ENCODE measurements at places on chromosomes 16 and 17.
A peak's percentile ranks its signal among the peaks of the same experiment; 100 is the strongest.

DNA sequence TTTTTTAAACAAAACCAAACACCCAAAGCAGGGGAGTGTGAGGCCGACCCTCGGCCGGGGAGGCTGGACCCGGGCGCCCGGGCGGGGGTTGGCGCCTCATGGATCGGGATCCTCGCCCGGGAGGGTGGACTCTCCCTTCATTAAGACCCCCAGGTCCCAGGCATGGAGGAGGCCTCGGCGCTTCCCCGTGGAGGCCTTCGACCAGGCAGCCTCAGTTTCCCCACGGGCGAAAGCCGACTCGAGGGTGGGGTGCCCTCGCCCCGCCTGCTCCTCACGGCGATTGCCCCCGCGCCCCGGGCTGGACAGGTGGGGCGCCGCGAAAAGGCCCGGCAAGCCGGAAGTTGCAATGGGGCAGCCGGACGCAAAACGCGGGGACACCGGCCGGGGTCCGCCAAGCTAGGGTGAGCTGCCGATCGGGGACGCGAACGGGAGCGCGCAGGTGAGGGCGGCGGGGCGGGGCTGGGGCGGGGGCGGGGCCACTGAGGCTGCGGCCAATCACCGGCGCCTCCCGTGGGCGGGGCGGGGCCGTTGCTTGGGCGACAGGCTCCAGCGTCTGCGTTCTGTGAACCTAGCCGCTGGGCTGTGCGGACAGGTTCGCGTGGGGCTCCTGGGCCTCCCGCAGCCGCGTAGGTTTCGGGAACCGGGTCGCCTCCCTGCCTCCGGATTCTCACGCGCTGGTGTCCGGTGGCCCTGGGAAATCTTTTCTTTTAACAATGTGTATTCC is 6.0 kb upstream of the ZNF205 start:
- peak; percentile 89 for DNase-seq

DNA sequence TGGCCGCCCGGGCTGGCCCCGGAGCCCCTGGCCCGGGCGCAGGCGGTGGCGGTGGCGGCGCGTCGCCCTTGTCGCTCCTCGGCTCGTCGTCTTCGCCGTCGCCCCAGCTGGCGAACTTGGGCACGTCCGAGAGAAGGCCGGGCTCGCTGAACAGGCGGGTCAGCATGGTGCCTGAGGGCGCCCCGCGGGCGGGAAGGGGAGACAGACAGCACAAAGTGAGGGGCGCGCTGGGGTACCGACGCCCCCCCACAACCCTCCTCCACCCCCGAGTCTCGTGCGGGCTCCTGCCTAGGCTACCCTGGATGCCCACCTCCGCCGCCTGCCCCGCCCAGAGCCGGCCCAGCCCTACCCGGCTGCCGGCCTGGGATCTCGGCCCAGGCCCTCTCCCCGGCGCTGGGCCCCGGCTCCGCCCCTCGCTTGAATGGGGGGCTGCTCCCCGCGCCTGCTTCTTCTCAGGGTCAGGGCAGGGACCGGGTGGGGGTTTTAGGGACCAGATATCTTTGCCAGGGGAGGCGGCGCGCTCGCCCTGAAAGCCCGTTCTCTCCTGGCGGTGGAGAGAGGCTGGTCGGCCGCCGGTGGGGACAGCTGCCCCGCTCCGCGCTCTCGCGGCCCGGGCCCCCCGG is 1.2 kb downstream of the NEUROD2 start:
- DNase-seq: no peak

DNA sequence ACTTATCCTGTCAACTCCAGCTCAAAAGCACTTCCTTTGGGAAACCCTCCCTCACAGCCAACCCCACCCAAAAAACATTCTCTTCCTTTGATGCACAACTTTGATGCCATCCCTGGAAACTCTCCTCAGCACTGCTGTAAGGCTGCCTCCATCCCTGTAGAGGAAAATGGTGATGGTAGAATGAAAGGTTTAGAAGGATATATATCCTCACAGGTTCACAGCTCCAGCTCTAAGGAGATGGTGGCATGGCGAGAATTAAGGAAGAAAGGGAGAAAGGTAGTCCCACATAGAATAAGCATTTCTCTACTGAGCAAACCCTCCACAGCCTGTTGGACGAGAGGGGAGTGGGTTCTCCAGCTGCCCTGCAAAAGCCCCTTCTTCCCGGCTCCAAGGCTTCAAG is 2.2 kb upstream of the DLX4 start:
- no peak for DNase-seq

DNA sequence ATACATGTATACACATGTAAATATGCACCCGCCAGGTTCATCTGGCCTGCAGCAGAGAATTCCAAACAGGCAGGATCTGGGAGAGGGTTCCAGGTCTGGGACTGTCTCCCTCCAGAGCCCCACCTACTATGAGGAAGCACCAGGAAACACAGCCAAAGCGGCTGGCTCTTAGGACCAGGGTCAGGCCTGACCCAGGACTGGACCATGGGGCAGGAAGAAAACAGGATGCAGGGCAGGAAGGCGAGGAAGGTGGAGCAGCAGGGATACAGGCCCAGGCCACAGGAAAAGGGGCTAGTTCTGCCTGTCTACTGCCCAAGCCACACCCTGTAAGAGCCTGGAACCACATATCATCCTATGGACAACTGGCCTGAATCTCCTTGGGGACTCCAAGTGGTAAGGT is 2.2 kb downstream of the HID1 start:
- DNase-seq: no peak

- no peak for DNase-seq
Observed at GRCh38 chr17:66379544-66379943, 77.1 kb downstream of the PRKCA start.

DNA sequence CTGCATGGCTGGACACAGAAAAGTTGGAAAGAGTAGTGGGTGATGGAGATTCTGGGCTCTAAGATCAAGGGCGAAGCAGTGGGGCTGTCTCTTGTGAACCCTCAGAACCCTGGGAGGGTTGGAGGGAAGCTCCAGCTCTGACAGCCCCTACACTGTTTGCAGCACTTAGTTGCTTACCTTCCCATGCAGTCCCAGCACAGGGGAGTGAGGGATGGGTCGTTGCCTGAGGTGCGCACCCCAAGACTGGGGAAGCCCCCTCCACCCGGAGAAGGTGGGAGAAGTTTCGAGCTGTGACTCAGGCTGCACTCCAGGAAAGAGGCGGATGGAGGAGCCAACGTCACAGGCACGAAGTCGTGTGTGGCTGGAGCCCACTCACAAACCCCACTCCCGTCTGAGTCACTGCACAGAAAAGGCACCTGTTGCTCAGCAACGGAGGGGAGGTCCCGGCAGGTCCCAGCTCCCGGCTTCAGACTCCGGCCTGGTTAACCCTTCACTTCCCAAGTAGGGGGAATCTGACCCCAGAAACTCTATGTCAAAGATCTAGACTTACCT is 60.1 kb downstream of the AIPL1 start:
- DNase-seq: peak; percentile 14

All from NCI-H1436 (cell line).